ENCODE measurements at places on chromosomes 11 and 22.

DNA sequence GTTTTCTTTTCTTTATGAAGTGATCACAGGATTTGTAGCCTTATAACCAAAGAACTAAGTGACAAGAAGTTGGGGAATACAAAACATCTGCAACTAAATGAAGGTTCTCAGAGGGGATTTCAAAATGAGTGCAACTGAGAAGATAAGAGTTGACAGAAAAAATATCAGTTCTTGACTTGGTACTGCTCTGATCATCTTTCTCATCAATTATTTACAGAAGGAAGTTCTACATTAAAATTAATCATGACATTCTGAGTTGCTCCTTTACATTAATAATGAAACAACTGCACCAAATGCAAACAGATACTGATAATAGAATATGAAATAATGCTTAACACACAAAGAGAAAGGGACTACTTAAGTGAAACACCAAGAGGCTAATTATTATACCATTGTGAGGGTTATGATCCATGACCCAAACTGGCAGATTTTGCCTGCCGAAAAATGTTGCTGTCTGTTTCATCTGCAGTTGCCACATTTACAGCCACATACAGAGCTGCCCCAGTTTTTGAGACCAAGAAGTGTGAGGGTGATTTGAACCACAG, 561.9 kb upstream of the ANO5 start:
- DNase-seq = no peak

DNA sequence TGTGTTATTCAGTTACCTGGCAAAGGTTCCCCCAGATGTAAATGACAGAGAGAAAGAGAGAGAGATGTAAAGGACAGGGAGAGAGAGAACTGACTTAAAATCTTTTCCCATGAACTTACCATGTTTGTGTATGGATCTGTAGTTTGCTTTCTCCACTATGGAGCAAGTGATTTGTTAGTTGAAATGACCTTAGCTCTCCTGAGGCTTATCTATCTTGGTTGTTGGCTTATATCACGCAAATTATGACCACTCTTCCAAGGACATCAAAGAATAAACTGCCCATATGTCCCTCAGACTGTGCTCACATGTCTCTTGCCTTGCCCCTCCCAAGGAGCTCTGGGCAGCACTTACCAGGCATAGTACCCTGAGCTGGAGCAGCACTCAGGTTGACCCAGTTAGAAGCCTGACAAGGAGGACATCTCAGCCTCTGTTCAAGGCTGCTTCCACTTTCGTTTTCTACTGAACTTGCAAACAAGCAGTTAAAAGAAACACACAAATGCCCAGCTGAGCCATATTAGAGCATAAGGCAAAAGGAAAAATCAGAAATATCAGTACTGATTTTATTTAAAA, 95.3 kb upstream of the RCN1 start:
- DNase-seq = no peak

- no peak for DNase-seq
Measured at GRCh38 chr11:11471201-11471600, 118.2 kb upstream of the CSNK2A3 start.

DNA sequence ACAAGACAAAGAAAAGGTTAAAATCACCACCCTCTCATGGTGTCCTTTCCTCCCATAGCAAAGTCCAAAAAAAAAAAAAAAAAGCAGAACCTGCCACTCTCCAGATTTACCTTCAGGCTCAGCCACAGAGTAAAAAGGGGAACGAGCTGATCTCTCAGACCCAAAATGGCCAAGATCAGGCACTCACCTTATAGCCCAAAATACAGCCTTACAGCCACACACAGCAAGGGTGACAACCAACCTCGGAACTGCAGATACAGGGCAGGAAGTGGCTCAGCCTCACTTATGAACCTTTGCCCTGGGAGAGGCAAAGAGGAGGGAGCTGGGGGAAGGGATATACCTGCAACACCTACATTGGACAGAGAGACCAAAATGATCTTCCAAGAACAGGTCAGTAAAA, 4.5 kb downstream of the FHIP1B start:
- DNase-seq = no peak

DNA sequence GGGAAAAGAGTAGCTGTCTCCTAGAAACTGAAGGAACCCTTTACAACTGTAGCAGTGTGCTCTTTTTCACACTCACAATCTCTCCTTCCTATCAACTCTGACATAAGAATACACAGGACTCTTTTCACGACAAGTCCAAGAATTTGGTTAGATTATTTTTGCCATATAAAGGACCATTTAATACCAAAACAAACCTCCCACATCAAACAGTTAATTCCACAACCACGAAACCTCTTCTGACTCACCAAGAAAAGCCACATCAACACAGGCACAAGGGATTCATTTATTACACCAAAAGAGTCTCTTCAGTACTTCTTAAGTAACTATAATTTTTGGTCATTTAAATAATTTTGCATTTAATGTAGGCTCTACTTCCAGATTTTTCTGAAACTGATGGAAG, 222.6 kb upstream of the PITPNB start:
- DNase-seq = peak; percentile 55

- no peak for DNase-seq
Measured at GRCh38 chr11:75949023-75949672, 134.1 kb downstream of the UVRAG start.

All from retinal pigment epithelial cell (primary cell).